ENCODE measurements at places on chromosomes 2 and 18. TPM values are rescaled to one million over a fixed set of nuclear protein-coding genes. Genes with fewer than 3 reads are reported as not detected.

TSGA10 gene
- total RNA-seq: 7.7 TPM

PRSS56 gene
- not detected for total RNA-seq

SERPINB12 gene
- not detected for total RNA-seq

PRKRA gene
- 119 TPM for total RNA-seq

LYPD6B gene
- not detected for total RNA-seq

RAD51AP2 gene
- total RNA-seq: not detected

CAPN14 gene
- total RNA-seq: 0.18 TPM

AMER3 gene
- total RNA-seq: not detected

SUMO1 gene
- total RNA-seq: 72.1 TPM

PTGR3 gene
- 20.8 TPM for total RNA-seq

GPAT2 gene
- 1.2 TPM for total RNA-seq

SPOPL gene
- 13.5 TPM for total RNA-seq

TWIST2 gene
- total RNA-seq: not detected
